ENCODE measurements at places on chromosomes 12 and 14. TPM values are rescaled to one million over a fixed set of nuclear protein-coding genes. Genes with fewer than 3 reads are reported as not detected.

GRCh38 chr14:37343307-37344094 is 145.8 kb downstream of the MIPOL1 start:
- DNase-seq, result no peak

MUCL1 gene
- not detected for total RNA-seq

GRCh38 chr12:29427964-29428363 is 47.0 kb upstream of the ERGIC2 start:
- no peak for DNase-seq

DNA sequence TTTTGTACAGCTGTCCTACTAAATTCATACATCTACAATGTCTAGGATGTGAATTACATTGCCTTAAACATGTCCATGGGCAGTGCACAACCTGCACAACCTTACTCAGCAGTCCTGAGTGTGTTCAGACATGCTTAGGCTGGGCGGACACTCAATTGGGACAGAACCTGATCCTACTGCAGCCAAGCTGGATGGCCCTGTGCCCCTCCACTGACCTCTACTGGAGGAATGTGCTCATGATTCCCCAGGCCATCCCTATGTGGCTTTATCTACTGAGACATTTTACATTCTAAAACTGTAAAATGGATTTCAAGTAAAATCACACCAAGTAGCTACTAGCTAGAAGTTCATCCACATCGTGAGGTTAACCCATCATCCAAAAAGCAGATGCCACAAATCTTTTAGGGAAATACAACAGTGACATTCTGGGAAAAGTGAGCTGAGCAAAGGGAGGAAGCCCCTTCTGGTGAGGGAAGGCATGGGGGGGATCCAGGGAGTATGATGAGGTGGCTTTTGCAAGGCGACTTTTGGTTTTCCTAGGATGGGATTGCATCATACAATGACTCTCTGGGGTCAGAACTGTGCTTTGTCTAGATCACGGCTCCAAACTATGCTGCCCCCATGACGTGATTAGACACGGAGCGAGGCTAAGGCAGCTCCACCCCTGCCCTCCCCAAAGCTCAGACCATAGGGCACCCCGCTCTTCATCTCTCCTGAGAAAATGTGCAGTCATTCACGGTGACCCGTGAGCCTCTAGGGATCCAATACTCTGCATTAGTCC is 911.7 kb upstream of the TMEM132C start:
- DNase-seq, result no peak

GRCh38 chr12:43282106-43282505 is 269.9 kb downstream of the ADAMTS20 start:
- no peak for DNase-seq

- DNase-seq, result no peak
These were observed 164.3 kb upstream of the PLEKHA5 start for GRCh38 chr12:18965203-18965602.

DNA sequence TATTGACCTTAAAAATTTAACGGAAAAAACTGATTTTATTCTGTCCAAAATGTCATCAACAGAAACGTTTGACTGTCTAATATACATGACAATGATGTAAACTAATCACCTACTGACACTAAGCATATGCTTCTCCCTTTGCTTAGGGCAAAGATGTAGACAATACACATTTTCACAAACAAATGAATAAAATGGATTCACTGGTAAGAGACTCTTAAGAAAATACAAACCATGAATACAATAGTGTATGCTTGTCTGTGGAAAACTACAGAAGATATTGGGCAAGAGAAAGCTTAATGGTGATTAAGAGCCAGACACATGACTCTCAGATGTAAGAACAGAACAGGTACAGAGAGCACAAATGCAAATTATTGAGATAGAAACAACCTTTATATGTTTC is 1248.7 kb downstream of the FSCB start:
- no peak for DNase-seq

GRCh38 chr14:67167420-67168109 is 21.7 kb upstream of the GARIN2 start:
- no peak for DNase-seq

- DNase-seq, result peak; percentile 6
These were observed 23.8 kb upstream of the KIF26A start for GRCh38 chr14:104114421-104115130.

HOXC6 gene
- total RNA-seq, result not detected

TPPP2 gene
- total RNA-seq, result 0.28 TPM

CISTR gene
- total RNA-seq, result not detected

GRCh38 chr14:104264495-104265265 is 126.3 kb downstream of the KIF26A start:
- peak; percentile 26 for DNase-seq

TAS2R9 gene
- total RNA-seq, result not detected

DNA sequence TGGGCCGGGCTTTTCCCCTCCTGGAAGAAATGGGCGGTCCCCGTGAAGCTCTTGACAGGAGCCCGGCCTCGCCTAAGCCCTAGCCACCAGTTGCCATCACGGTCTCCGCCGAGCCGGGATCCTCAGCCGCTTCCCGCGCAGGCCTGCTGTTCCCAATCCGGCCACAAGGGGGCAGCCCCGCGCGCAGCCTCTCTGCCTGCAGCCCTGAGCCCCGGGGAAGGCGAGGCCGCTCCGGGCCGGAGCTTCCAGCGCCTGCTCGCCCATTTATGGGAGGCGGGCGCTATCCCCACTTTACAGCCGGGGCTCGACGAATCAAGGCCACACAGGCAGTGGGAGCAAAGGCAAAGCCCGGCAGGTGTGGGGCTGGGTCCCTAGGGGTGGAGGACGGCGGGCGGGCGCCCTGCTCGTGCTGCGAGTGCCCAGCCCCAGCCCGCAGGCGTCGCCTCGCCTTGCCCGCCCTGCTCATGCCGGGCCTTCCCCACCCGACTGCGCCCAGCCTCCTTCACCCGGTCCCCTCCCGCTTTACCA is 61.5 kb downstream of the LGMN start:
- DNase-seq, result peak; percentile 63

DNA sequence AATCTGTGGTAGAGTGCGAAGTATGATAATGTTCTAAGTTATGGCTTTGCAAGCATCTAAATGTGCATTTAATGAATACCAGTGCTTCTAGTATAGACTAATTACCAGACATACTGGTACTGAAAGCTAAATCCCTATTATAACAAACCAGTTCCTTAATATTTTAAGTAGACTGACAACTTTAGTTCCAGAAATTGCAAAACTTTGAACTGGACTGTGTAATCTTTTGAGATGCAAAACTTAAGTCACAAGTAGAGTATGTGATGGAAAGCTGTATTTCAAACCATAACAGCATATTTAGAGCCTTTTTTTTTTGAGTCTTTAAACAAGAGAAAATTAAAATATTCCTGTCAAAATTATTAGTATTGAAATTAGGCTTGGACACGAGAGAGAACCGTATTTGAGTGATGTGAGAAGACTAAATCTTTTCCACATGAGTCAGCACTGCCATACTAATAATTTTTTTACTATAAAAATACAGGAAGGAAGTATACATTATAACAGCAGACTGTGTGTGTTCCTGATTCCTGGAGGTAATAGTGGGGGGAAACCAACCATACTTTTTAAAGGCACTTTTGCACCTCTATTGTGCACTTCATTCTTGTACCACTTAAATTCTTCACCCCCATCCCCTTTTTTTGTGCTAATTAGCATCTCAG is 45.5 kb downstream of the PPM1A start:
- no peak for DNase-seq

GRCh38 chr14:65704437-65704836 is 291.9 kb downstream of the FUT8 start:
- DNase-seq, result no peak

GRCh38 chr14:75495399-75495798 is 26.9 kb upstream of the BATF start:
- no peak for DNase-seq

- DNase-seq, result peak; percentile 76
These were observed 29.3 kb upstream of the PNMA1 start for GRCh38 chr14:73743431-73743931.

CCDC177 gene
- not detected for total RNA-seq

DNA sequence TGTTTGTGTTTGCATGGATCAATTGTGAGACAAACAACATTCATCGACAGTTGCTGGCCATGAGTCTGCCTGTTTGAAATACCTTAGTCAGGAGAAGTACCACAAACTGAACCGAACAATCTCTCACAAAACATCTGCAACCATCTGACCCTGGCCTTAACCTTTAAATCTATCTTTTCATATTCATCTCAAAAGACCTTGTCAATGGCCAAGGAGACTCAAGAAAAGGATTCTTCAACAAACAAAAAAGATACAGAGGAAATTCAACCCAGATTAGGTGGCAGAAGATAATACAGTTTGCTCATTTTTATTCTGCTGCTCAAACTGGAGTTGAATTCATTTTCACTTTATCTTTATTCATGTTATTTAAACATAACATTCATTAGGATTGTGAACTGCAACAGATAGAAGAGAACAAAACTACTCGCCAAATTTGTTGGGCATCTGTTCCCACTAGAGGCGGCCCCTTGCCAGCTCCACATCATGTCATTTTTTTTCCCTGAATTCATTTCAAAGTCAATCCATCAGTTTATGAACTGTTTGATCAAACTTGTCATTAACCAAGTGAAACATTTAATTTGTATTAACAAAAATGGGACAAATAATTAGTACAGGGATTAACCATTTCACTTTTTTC is 152.3 kb upstream of the OTX2 start:
- DNase-seq, result no peak

- DNase-seq, result no peak
These were observed 58.3 kb downstream of the ANAPC7 start for GRCh38 chr12:110345176-110345661.

DNA sequence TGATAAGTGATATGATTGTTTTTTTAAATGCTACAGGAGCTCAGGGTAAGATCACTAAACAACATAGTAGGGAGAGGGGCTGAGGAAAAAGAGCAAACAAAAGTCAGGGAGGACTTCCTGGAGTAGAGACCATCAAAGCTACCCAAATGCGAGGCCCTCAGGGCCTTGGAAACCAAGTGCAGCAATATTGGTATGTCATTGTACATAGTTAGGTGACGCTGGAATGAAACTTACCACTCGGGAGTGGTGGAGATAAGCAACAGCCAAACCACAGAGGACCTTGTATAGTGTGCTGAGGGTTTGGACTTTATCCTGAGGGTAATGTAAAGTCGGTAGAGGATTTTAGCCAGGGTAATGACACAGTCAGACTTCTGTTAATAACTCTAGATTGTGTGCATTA is 13.8 kb downstream of the KITLG start:
- no peak for DNase-seq

GRCh38 chr14:95692109-95692508 is 5.9 kb downstream of the TCL1B start:
- DNase-seq, result no peak

DNA sequence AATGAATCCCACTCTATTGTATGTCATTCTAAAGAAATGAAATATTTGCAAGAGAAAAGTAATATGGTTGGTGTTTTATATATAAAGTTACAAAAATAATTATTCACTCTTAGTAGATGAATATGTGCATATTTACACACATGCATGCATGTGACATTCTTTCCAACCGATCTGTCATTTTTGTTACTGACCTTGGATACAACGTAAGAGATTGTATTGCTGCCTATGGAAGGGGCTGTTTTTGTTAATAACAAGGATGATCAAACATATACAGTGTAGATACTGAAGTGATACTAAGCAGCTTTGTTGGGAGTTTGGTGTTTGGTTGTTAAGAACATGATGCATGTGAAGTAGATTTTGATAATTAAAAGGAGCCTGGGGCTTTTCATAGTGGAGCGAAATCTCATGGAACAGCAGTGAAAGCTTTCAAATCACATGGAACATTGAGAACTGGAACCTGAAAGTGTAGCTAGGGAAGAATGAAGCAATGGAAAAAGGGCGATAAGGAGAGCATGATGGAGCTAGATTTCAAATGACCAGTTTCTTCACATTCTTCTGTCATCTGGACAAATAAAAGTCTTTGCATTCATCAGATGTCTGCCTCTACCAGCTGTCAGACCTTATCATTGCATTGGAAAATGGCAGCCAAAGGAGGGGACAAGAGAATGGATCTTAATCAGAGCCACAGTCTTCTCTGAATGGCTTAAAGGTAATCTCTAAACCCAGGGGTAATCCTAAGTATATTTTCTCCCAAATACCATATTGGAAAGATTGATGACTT is 10.0 kb downstream of the BORCS5 start:
- no peak for DNase-seq

C12orf54 gene
- total RNA-seq, result not detected

DNA sequence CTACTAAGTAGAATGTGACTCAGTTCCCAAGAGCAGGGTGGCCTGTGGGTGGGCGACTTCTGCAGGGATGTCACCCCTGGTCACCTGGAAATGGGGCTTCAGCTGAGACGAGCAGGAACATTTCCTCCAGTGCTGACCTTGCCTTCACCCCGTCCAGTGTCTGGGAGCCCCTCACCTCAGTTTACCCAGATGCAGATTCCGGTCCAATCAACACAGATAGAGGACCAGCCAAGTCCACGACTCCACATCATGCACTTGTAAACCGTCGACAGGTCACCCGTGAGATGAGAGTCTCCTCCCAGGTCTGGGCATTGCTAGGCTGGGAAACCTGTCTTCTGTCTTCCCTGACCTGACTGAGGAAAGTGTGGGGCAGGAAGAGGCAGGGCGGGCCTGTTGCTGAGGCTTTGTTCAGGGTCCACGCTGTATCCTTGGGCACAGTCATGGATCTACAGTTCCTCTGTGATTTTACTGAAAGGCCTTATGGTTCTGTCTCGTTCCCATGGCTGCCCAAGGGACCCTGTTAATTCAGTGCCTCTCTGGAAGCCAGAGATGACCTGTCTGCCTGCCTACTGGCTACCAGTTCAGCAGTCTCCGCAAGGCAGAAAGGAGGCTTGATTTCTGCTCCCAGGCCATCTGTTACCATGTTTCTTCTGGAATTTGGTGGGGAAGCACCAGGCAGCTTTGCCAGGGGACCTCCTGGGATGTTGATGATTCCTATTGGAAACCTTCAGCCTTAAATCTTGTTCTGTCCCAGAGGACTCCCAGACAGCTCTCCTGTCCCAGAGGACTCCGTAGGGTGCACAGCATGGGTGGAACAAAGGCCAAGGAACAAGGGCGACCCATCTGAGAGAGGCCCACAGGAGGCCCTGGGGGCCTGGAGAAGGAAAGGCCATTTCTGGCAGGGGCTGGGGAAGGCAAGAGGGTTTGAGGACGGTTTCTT is 288.5 kb upstream of the RTL1 start:
- no peak for DNase-seq

GRCh38 chr12:48771588-48772112 is 17.2 kb downstream of the ADCY6 start:
- no peak for DNase-seq

GRCh38 chr12:75208856-75209811 is 505 bp downstream of the KCNC2 start:
- DNase-seq, result no peak

DNA sequence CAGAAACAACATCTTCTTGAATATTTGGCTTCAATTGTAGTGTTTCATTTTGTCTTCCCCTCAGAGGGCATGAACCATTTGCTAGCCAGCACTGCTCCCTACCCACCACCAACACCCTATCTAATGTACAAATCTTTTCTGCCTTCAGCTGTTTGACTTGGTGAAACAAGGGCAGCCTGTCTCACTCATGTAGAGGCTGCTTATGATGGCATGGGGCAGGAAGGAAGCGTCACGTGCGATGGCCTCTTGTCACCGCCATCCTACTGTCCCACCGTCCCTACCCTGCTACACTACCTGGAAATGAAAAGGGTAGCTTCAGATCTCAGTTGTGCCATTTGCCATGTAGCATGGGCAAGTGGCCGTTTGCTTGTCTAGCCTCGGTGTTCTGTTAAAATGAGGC is 29.9 kb upstream of the LRTM2 start:
- DNase-seq, result no peak

RIMKLB gene
- 8.9 TPM for total RNA-seq

B4GALNT1 gene
- total RNA-seq, result 0.34 TPM

ENDOU gene
- total RNA-seq, result not detected

C12orf60 gene
- 0.31 TPM for total RNA-seq

SERPINA4 gene
- not detected for total RNA-seq
